ENCODE measurements at places on chromosomes 1 and 21.

DNA sequence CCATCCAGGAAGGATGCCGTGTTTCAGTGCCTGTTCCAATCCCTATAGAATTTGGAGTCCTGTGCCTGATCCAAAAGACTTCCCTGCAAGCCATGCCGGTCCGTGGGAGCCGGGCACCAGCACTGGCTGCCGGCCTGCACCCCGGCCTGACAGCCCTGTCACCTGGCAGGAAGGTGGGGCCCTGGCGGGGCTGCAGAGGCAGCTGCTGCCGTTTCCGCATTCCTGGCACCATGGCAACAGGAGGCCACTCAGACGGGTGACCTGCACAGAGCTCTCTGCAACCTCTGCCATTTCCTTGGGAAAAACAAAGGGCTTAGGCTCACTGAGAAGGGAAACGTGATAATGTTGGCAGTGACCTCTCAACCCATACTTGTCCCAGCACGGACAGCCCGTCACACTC, 63.2 kb upstream of the TMEM51 start:
- no peak for DNase-seq

DNA sequence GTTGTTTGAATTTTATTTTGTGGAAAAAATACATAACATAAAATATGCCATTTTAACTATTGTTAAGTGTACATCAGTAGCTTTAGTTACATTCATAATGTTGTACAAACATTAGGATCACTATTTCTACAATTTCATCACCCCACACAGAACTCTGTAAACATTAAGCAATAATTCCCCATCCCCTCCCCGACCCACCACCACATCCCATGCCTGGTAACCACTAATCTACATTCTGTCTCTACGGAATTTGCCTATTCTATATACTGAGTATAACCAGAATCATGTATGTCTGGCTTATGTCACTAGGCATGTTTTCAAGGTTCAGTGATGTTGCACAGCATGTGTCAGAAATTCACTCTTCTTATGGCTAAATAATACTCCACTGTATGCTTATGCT, 47.7 kb downstream of the CDC42BPA start:
- no peak for DNase-seq

DNA sequence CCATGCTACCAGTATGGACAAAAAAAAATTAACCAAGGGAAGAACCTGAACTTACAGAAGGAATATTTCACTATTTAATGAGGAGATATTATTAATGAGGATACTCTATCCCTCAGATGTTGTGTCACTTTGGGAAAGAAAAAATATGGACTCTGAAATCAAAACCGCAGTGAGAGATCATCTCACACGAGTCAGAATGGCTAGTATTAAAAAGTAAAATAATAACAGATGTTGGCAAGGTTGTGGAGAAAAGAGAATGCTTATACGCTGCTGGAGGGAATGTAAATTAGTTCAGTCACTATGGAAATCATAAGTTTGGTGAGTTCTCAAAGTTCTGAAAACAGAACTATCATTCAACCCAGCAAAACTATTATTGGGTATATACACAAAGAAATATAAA, 30.9 kb downstream of the TNFSF4 start:
- DNase-seq, result no peak

DNA sequence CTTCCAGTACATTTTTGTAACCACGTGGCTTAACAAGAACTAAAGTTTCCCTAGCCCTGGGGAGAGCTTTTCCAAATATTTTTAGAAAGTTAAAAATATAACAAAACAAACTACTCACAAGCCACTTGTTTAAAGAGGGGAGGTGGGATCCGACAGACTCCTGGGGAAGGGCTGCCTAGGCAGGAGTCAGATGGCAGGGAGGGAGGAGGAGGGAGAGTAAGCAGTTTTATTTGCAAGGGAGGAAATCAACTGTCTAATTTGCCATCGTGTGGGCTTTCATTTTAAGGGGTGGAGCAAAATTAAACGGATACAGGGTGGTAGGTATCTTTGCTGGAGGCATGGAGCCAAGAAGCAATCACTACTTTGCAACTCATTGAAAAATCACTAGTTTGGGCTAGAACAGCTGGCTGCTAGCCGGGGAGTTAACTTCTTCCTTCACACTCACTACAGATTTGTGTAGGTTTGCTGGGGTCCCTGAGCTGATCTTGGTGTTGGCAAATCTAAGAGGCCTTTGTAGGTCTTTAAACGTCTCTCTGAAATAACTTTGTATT, 8.8 kb downstream of the BARHL2 start:
- DNase-seq, result no peak

- no peak for DNase-seq
Observed at GRCh38 chr21:16956824-16957223, 556.0 kb upstream of the CXADR start.

GRCh38 chr1:159079525-159079924, 3.0 kb upstream of the AIM2 start:
- no peak for DNase-seq

- no peak for DNase-seq
Observed at GRCh38 chr1:31412205-31412604, 808 bp upstream of the SERINC2 start.

GRCh38 chr1:56491441-56491840, 87.9 kb downstream of the PLPP3 start:
- no peak for DNase-seq

- peak; percentile 27 for DNase-seq
Observed at GRCh38 chr1:154943649-154944400, 7.3 kb upstream of the PMVK start.

DNA sequence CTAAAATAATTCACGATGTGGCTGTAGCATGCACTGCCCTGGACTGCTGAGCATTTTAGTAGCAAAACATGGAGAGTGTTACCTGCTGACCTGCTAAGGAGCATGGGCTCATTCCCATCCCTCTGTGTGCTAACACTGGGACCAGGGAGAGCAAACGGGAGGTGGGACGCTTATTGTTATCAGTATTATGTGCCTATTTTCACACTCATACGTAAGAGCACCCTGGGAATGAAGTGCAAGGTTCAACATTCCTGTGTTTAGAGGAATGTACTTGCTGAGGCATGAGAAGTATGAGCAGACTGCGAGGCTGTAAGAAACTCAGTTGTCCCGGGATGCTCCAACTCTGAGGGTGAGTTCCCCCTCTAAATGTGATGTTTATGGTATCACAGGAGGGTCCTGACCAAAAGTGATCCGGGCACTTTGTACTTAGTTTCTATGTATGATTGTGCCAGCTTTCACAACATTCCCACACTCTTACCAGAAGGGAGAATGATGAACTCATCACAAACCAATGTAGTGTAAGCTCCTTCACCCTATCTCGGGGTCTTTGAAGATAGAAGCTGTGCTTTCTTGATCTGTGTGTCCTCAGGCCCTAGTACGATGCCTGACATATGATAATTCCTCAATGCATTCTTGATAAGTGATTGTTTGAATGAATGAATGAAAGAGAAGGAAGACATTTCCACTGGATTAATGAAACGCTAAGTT, 164.8 kb downstream of the KCNJ6 start:
- DNase-seq, result no peak

- DNase-seq, result no peak
Observed at GRCh38 chr1:33128781-33129180, 47.8 kb downstream of the AZIN2 start.

DNA sequence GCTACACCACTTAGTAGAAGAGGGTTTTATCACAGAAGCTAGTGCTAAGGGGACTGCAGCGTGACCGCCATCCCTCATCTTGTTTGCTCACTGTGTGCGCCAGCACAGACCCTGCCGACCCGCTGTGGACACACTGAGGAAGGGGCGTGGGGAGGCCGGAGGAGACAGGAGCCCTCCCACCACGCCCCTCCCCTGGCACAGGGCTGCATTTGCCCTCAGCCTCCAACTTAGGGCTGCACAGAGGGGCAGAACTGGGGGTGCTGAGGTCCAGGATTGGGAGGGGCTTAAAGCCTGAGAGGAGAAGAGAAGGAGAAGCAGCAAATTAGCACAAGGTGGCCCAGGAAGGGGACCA, 37.2 kb downstream of the RRP1 start:
- DNase-seq, result no peak

DNA sequence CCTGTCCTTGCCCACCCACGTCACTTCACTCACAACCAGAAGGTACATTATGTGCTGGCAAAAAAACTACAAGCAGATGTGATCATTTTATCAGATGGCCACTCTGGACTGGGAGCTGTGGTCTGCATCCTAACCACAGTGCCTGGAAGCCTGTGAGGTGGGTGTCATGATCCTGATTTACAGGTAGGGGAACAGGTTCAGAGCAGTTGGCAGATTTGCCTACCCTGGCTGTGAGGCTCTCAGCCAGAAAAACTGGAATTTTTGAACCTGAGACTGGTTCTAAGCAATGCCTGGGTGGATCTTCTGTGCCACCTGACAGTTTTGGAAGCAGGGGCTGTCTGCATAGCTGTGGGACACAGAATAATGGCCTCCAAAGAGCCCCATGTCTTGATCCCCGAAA, 150.8 kb downstream of the SYF2 start:
- DNase-seq, result no peak

DNA sequence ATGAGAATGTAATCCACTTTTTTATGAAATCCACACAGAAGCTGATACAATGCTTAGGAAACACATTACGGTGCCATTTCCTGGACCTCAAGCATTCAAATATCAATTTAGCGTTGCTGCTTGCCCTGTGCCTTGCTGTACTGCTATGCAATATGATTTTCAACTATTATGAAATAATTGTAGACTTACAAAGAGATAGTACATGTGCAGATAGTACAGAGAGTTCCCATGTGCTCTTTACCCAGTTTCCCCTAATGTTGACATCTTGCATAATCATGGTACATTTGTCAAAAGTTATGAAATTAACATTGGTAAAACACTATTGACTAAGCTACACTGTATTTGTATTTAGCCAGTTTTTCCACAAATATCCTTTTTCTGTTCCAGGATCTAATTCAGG, 37.7 kb upstream of the PTBP2 start:
- peak; percentile 10 for DNase-seq

GRCh38 chr1:116558140-116558549, 12.7 kb downstream of the CD58 start:
- peak; percentile 87 for DNase-seq

DNA sequence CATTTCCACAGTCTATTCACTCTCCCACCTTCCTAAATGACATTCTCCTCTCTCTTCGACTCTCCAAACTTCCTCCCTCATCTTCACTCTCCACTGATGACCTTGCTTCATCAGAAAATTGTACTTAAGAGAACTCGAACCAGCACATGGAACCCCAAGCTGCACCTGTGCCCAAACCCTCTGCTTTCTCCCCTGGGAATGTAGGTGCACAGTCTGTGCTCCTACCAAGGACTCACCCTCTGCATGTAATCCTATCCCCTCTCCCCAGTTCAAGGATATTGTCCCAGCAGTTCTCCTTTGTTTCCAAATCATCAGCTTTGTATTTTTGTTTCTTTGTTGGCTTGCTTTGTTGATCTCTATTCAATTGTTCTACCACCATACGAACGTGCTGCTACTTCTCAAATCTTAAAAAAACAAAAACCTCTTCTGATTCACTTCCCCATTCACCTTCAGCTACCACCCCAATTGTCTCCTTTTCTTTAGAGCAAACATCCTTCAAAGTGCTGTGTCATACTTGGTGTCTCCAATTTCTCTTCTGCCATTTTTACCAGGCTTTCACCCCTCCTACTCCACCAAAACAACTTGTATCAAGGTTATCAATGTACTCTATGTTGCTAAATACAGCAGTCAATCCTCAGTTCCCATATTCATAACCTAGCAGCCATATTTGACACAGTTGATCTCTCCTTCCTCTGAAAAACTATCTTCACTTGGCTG, 26.8 kb downstream of the RAB3B start:
- no peak for DNase-seq

DNA sequence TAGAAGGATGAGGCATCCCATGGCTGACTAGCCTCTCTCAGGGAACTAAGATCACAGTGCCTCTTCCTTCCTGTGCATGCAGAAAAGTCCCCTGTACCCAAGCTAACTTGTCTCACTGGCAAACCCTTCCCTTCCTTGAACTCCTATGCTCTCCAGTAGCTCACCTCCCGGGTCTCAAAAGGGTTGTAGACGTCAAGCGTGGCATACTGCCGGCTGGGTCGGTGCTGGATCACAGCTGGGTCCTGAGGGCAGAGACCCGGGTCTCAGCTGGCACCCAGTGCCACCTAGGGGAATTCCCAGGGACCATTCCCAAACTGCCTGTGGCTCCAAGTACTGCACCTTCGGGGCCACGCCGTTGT, 688 bp downstream of the SCAMP3 start:
- no peak for DNase-seq

DNA sequence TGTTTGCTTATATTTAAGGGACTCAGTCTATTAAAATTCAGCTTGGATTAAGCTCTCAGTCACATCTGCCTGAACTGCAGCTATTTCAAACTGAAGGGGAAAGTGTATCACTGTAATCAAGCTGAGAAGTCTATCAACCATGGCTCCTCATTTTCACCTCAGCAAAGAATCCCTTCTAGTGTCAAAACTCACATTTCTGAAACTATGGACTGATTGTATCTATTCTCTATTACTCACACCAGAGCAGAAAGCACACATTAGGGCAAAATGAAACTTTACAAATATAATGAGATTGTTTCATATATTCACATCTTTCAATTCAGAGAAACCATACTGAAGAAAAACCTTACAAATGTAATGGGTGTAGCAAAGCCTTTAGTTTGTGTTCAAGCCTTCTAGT, 14.6 kb upstream of the C1orf146 start:
- no peak for DNase-seq

DNA sequence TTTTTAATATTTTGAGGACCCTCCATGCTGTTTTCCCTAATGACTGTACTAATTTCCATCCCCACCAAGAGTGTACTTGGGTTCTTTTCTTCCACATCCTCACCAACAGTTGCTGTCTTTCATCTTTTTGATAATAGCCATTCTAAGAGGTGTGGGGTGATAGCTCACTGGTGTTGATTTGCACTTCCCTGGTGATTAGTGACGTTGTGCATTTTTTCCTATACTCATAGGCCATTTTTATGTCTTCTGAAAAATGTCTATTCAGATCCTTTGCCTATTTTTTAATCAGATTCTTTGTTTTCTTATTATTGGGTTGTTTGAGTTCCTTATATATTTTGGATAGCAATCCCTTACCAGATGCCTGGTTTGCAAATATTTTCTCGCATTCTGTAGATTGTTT, 64.2 kb downstream of the FCRL5 start:
- no peak for DNase-seq

DNA sequence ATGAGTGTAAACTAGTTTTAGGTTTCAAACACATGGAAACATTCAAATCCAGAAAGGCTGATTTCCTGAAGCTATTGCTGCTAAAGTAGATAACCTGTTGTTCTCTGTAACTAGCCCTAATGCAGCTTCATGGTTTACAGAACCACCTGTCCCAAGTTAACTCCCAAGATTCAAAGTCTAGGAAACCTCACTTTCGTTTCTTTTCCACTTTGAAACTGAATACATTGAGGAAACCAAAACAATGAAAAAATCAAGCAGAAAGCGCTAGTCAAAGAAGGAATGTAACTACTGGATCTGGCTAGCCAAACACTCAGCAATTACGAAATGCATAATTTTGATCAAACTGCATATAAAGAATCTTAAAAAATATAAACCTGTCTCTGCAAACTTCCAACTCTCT, 17.8 kb downstream of the SLC16A1 start:
- no peak for DNase-seq

All from CD14-positive monocyte (primary cell).